ENCODE measurements at places on chromosomes 2 and 18. TPM values are rescaled to one million over a fixed set of nuclear protein-coding genes. Genes with fewer than 3 reads are reported as not detected.

CLASP1 gene
- 44.1 TPM for polyA plus RNA-seq

KIF1A gene
- polyA plus RNA-seq: 9.5 TPM

CDH2 gene
- polyA plus RNA-seq: 85.4 TPM

GCG gene
- not detected for polyA plus RNA-seq

LPIN2 gene
- polyA plus RNA-seq: 34.4 TPM

ZAP70 gene
- polyA plus RNA-seq: 1.7 TPM

PIEZO2 gene
- polyA plus RNA-seq: 16.6 TPM

CCDC85A gene
- polyA plus RNA-seq: 1.8 TPM

OR6B2 gene
- polyA plus RNA-seq: not detected

STAT4 gene
- polyA plus RNA-seq: 8.3 TPM

ANKRD62 gene
- not detected for polyA plus RNA-seq

PASK gene
- polyA plus RNA-seq: 13.0 TPM

RGPD4 gene
- polyA plus RNA-seq: not detected

SOWAHC gene
- polyA plus RNA-seq: 18.2 TPM

CFAP65 gene
- polyA plus RNA-seq: 0.34 TPM

RAD51AP2 gene
- polyA plus RNA-seq: 0.07 TPM

SGPP2 gene
- 19.5 TPM for polyA plus RNA-seq

PROKR1 gene
- 0.31 TPM for polyA plus RNA-seq

CCDC74A gene
- 14.5 TPM for polyA plus RNA-seq

GRCh38 chr2:222813177-222813843 lies 47.5 kb upstream of the ACSL3 start:
- DNase-seq: no peak

GRCh38 chr2:129922571-129923264 lies 56.7 kb upstream of the RAB6C start:
- DNase-seq: no peak

DNA sequence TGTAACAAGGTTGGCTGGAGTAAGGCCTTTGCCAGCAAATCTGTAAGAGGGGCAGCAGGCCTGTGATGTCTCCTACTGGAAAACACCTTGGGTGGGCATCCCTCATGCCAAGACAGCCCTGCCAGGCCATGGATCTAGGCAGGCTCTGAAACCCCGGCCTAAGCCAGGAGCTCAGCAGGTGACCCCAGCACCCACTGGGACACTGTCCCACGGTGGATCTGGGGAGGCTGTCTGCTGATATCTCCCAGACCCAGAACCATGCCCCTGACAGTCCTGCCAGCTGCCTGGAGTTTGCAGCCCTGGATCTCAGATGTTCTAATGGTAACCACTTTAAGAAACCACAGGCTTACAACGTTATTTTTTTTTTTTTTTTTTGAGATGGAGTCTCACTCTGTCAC lies 117.7 kb downstream of the ZNF516 start:
- DNase-seq: no peak

DNA sequence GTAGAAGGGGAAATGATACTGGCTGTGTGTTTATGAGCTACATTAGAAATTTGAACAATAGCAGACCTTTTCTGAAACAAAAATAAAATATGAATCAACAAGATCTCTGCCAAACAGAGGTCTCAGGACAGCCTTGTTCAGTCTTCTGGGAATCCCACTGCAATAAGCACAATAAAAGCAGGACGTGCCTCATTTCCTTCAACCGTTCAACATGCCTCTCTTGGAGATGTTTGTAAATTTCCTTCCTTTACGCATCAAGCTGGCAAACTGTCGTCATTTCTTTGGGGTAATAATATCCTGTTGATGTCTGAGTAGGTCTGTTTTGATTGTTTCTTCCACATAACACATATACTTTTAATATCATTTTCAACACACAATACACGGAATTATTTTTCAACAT lies 77.2 kb downstream of the TCF4 start:
- DNase-seq: no peak

- DNase-seq: no peak
Observed at GRCh38 chr2:216300906-216301305, 71.4 kb downstream of the MARCHF4 start.

DNA sequence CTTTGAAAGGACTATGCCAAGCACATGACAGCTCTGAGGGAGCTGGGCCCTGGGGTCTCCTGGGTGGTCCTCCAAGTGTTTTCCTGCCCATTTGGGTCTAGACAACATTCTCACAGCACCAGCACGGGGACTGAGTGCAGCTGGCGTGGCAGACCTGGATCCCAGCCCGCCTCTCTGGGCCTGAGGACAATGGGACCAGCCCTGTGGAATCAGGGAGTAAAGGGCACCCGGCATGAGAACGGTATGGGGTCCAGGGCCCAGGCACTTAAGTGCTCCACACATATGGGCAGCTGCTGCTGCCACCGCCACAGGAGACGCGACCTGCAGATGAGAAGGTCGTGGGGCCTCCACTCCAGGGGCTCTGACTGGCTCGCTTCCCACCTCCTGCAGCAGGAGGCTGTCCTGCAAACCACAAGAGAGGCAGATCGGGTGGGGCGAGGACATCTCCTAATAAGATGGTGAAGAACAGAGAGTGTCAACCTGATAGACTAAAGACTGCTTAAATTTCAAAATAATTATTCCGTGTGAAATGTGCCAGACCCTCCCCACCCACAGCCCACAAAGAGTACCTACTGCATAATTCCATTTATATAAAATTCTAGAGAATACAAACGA lies 46.3 kb downstream of the FAM178B start:
- DNase-seq: no peak

- DNase-seq: no peak
Observed at GRCh38 chr2:233503947-233504637, 62.5 kb downstream of the USP40 start.

- no peak for DNase-seq
Observed at GRCh38 chr2:132038179-132038882, 123.4 kb downstream of the ANKRD30BL start.

DNA sequence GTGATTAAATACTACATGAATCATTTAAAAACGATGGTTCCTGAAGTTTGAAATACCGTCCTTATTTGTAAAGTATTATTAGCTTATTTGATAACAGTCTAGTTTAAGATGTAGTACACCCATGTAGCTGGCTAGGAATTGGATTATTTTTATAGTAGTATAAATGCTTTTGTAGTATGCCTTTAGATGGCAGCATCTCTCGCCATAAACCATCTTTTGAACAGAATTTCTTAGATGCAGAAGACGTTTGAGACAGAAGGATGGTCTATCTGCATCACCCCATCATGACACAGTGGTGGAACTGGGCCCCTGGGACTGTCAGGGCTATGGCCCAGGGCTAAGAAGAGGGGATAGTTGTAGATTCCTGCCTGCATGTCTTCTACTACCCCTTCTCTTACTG lies 152.7 kb downstream of the WDSUB1 start:
- DNase-seq: no peak

GRCh38 chr2:96816836-96817702 lies 1.0 kb downstream of the CNNM3 start:
- DNase-seq: no peak

GRCh38 chr2:200929334-200930249 lies 33.9 kb downstream of the ORC2 start:
- DNase-seq: no peak

DNA sequence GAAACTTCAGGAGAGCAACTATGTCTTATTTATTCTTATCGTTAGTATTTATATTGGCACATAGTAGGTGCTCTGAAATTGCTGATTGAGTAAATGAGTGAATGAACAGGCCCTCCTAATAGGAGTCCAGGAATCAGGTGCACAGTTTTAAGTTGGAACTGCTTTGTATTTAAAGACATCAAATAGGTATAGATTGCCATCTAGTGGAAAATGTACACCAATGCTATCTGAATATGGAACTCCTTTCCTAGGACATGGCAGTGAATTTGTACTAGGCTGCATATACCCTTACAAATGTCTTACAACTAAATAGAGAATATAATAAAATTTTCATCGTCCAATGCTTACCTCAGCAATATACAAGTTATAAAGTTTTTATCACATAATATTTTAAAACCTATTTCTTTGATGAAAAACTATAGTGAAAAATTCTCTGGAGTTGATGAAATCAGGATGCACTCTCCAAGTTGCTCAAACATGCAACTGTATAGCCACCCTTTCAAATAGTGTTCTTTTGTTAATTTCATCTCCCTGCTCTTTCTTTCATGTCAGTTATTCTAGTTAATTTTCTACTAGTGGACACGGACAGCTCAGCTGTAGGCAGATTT lies 318.9 kb upstream of the SYT4 start:
- no peak for DNase-seq

DNA sequence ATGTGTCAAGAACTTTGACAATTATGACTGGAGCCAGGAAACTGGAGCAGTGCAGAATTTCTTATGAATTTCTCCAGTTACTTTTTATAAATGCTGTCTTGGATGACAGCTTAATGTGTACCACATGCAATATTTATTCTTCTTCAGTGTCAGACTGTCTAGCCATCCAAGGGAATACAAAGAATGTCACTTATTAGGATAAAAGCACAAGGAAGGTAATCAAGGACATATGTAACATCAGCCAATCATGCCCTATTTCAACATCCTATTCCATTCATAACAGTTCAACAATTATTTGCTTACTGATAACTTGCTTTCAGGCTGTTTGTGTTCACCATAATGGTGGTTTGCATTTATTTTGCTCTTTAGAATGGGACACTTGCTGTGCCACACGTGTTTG lies 139.8 kb downstream of the OLA1 start:
- DNase-seq: no peak

GRCh38 chr2:123540291-123540690 lies 484.8 kb upstream of the CNTNAP5 start:
- no peak for DNase-seq

GRCh38 chr2:238580486-238580885 lies 153.8 kb downstream of the ASB1 start:
- no peak for DNase-seq

GRCh38 chr2:3291750-3292149 lies 85.9 kb downstream of the EIPR1 start:
- no peak for DNase-seq

DNA sequence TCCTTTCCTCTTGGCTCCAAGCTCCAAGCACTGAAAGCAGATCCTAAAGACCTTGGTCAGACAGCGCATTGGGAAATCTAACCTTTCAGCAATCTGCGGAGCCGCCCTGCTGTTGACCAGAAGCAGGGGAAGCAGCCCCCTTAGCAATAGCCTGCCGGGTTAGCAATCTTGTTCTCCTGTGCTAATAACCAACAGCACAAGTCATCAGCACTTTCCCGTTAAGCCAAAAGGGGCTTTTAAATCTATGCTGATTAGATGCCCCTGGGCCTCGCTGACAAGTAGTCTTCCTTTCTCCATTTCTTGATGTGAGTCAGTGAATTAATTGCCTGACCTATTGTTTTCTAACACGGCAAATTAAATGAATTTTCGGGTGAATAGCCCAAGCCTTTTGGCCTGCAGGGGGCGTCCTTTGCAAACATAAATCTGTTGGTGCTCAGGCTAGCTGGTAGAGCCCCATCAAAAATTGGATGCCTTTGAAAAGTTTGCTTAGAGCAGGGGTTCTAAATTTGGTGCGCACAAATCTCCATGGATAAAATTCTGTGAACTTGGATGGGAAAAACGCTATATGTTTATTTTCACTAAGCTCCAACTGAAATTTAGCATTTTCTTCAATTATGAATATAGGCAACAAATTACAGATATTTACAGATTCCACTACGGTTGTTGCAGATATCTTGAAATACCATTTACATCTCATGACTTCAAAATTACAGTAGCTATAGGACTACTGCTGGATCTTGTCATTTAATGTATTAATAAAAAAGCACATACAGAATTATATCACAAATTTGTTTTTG lies 24.6 kb downstream of the MAIP1 start:
- peak; percentile 70 for DNase-seq

DNA sequence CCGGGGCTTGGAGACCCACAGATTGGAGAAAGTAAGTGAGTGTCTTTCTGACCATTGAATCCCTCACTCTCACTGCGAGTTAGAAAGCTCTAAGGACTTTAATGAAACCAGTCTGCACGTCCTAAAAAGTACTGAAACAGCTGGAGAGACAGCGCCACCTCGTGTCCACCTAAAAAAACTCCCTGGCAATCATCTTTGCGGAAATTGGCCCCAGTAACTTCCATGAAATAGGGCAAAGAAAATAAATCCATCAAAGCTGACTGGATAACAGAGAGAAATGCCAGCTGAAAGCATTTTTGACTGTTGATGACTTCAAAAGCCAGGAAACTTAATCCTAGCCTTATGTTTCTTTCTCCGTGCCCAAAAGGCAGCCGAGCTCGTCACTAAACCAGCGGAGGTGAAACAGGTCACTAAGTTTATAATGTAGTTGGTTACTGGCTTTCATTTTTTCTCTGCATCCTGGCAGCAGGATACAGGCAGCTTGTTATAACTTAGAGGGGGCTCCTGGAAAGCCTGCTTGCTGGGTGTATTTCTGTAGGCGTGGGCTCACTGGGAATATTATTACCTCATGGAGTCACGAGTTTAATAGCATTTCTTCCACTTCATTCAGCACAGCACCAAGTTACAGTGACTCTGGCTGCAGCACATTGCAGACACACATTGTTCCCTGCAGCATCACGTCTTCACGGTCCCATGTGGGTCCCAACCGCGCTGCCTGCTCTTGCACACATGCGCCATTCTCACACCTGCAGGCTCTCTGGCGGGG lies 266.5 kb downstream of the HRH4 start:
- peak; percentile 61 for DNase-seq

- DNase-seq: no peak
Observed at GRCh38 chr2:56801770-56802169, 618.0 kb downstream of the CCDC85A start.

- DNase-seq: no peak
Observed at GRCh38 chr18:76482971-76483691, 11.9 kb downstream of the ZNF516 start.

- DNase-seq: no peak
Observed at GRCh38 chr2:51918113-51918512, 886.2 kb upstream of the NRXN1 start.

DNA sequence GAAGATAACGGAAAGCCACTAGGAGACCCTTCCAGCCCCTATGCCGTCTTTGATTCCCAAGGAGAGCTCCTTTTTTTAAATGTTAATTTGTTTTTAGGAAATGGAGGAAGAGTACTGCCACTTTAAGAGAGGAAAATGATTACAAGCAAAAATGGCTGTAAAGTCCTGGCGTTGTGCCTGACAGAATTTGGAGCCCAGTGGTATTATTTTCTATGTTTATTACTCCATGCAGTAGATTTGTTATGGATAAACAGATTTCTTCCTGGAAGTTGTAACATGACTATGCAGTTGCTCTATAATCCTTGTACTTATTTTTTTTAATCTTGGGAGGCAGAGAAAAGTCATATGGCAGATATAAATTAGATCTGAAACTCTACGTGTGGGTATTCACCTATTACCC lies 141.3 kb downstream of the GBX2 start:
- DNase-seq: peak; percentile 20

- DNase-seq: no peak
Observed at GRCh38 chr2:162915858-162916257, 77.3 kb upstream of the KCNH7 start.

Measured in right renal cortex interstitium (tissue), 3 donors.